ENCODE measurements at places on chromosomes 6 and 20.

- DNase-seq, result no peak
Observed at GRCh38 chr6:118752803-118753202, 101.4 kb upstream of the CEP85L start.

GRCh38 chr20:34629904-34630303 lies 47.0 kb downstream of the PIGU start:
- no peak for DNase-seq

- peak; percentile 36 for DNase-seq
Observed at GRCh38 chr6:142155895-142156757, 9.1 kb downstream of the VTA1 start.

DNA sequence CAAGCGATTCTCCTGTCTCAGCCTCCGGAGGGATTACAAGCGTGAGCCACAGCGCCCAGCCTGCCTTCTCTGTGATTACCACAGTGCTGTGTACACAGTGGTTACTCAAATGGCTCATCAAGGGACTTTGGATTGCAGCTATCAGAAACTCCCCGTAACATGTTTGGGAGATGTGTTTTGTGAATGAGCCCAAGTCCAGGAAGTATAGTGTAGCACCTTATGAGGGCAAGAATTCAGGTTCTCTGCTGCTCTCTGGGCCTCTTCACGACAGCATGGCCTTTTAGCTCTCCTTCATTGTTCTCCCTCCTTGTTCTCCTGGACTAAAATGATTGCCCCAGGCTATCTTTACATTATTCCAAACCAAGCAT lies 34.1 kb upstream of the RPL7L1 start:
- DNase-seq, result no peak

GRCh38 chr6:33108307-33108706 lies 32.5 kb downstream of the HLA-DPB1 start:
- DNase-seq, result no peak

- DNase-seq, result no peak
Observed at GRCh38 chr6:63245420-63245819, 34.2 kb downstream of the FKBP1C start.

DNA sequence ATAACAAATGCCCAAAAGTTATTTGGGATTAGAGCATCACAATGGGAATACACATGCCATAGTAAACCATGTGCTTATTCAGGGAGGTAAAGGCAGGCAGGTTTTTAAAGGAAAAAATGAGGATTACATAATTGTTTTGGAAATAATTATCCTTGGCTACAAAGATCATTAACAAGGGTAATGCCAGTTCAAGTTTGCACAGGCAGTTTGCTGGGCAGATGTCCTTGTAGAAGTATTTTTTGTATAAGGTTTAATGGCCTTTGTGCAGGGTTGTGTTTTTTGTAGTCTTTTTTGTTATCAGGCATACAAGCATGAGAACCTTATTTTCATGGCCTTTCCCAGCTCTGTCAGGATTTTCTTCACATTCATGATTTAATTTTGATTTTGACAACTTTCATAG lies 24.7 kb downstream of the FBXO9 start:
- DNase-seq, result no peak

GRCh38 chr6:157982102-157982562 lies 469 bp downstream of the SYNJ2 start:
- peak; percentile 27 for DNase-seq

- DNase-seq, result no peak
Observed at GRCh38 chr6:142187209-142187608, 40.1 kb downstream of the VTA1 start.

DNA sequence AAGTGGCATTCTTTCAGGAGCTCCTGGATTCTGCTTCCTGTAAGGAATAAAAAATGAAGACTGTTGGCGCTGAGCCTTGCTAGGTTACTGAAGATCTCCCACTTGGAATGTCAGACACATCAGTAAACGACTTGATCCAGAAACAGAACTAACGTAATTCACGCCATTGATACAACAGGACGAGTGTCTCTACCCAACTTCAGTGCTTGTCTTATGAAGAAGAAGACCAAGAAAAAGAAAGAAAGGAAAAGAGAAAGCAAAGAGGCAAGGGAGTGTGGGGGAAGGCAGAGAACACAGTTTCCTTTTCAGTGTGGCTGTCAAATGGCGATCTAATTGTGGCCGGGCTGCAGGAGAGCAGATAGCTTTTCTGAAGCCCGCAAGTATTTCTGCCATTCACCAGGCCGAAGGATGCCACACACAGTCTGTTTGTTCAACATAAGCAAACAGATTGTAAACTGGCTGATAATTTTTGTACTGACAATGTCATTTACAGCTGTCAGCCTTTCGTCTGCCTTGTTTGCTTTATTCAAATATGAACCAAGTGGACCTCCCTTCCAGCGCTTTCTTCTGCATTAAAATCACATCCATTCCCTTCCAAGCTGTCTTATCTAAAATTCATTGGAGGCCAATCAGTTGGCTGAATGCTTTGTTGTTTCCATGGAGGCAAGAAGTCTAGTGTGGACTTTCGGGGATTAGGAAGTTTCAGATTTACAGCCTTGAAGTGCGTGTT lies 180.6 kb downstream of the FOXA2 start:
- DNase-seq, result no peak

DNA sequence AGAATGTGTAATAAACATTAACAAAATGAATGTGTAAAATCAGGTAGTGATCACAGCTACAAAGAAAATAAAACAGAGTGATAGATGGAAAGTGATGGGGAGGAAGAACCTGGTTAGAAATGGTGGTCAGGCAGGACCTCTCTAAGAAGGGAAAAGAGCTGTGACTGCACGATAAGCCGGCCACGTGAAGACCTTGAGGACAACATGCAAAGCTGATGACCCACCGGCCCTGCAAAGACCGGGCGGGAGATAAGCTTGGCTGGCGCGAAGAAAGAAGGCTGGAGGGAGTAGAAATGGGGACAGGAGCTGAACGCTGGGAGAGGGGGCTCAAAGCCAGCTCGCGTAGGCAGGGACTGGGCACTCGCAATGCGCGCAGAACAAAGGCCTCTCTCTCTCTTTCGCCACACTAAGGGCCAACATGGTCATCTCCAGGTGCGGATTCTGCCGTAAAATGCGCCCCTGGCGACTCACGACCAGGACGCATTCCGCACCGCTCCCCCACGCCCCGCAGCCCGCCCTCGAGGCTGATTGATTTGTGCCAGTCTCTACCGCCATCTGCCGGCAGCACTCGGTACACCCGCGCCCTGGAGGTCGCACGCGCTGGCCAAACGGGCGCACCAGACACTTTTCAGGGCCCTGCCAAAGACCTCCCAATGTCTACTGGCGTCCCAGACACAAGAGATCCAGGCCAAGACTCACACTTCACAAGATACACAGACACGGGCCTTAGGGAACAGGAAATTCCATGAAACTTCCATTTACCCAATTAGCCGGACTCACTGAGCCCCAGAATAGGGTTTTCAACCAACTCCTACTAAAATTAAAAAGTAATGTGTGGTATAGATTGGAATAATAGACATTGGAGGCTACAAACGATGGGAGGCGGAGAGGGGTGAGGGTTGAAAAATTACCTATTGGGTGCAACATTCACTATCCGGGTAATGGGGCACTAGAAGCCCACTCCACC lies 9.4 kb downstream of the DEFB132 start:
- peak; percentile 78 for DNase-seq

DNA sequence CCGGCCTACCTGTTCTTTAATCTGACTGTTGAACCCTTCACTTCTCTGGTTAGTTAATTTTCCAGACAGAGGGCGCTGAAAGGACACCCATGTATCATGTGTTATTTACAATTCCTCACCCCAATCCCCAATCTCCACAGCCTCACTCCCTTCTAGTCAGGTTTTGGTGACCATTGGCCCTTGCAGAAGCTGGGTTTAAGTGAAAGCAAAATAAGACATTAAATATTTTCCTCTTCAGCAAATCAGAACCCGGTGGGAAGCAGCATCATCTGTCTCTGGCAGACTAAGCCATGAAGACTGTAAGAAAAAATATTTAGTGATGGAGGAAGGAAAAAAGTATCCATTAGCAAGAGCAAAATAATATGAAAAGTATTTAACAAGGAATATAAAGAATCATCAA lies 9.4 kb upstream of the HLA-DQA1 start:
- DNase-seq, result no peak

DNA sequence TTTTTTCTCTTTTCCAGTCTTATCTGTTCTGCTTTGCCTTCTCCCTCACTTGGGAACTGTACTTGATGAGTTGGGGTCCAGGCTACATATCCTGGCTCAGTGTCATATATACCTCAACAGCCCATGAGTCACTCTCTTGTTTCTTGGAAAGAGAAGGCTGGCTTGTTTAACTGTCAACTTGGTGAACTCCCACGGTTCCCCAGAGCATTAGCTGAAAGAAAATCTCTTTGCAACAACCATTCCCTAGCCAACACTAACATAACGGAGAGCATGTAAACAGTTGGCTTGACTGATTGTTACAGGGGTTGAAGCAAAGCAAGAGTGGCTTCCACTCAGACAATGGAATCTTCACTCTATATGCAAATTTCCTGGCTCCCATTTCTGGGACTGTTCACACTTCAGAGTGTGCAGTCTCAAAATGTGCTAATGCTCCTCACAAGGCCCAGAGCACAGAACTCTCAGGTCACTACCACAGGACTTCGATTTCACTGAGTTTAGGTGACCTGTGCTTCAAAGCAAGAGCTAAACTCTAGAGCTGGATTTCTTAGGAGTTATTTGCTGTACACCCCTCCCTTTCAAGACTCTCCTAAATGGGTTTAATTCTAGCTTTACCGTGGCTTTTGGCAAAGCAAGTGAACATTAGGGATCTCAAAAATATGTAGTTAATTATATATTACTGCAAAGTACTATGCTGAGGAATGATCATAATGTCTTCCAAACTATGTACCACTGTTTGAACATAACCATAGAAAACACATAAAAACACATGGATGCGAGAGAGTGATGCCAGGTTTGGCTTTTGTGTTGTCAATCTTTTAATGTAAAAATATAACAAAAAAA lies 609.8 kb downstream of the RFPL4B start:
- no peak for DNase-seq

GRCh38 chr6:164163239-164163638 lies 748.7 kb downstream of the QKI start:
- DNase-seq, result no peak

GRCh38 chr6:32045811-32046449 lies 7.7 kb downstream of the CYP21A2 start:
- no peak for DNase-seq

- DNase-seq, result no peak
Observed at GRCh38 chr20:49705358-49705757, 8.3 kb downstream of the B4GALT5 start.

GRCh38 chr6:37323580-37323979 lies 30.2 kb upstream of the RNF8 start:
- no peak for DNase-seq

GRCh38 chr6:41063884-41064285 lies 8.3 kb downstream of the OARD1 start:
- DNase-seq, result no peak

- DNase-seq, result no peak
Observed at GRCh38 chr6:85355816-85356215, 94.1 kb upstream of the NT5E start.

GRCh38 chr6:733431-734219 lies 40.7 kb upstream of the EXOC2 start:
- DNase-seq, result no peak

DNA sequence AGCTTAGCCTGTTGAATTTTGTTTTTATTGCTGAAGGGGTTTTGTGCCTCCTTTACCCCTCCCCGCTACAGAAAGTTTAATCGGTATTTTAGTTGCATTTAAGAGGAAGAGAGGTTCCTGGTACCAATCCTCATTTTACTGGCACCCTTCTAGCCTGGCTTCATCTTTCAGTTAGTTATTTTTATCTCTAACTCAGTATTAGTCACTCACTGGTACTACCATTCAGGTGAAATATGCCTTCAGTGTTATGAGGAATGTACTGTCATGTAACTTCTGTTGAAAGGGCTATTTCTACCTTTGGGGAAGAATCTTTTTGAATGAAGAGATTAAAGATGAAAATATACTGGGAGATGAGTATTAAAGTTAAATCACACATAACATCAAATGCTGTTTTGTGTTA lies 211.8 kb downstream of the CDKAL1 start:
- no peak for DNase-seq

DNA sequence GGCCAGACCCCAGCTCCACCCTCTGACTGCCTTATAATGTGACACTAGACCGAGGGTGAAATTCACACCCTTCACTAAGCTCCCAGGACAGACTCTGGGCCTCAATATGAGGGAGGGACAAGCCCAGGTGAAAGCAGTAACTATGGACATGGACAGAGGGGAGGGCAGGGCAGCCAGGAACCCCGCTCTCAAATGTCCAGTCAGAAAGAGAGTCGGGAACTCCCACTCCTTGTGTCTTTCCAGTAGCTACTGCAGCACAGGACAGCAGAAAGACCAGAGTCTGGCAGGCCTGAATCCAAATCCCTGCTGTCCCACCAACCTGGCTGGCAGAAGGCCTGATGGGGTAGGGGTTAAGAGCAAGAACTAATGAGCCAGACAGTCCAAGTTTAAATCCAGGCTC lies 6.4 kb downstream of the C20orf96 start:
- DNase-seq, result no peak

DNA sequence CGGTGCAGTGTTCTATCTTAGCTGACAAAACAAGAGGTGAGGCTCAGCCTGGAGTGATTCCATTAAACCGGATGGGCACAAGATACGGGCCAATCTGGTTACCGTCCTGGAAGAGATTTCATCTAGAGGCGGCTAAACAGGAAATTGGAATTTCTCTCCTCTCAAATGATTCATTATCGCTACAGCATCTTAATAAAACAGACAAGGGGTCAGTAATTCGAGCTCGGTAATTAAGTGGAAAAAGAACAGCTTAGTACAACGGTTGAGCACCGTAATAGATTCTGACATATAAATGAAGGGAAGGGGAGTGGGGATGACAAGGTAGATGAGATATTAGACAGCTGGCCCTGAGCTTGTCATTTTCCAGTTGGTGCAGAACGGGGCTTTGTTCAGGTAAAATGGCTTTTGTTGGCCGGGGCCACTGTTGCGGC lies 137.2 kb downstream of the EDN3 start:
- no peak for DNase-seq

DNA sequence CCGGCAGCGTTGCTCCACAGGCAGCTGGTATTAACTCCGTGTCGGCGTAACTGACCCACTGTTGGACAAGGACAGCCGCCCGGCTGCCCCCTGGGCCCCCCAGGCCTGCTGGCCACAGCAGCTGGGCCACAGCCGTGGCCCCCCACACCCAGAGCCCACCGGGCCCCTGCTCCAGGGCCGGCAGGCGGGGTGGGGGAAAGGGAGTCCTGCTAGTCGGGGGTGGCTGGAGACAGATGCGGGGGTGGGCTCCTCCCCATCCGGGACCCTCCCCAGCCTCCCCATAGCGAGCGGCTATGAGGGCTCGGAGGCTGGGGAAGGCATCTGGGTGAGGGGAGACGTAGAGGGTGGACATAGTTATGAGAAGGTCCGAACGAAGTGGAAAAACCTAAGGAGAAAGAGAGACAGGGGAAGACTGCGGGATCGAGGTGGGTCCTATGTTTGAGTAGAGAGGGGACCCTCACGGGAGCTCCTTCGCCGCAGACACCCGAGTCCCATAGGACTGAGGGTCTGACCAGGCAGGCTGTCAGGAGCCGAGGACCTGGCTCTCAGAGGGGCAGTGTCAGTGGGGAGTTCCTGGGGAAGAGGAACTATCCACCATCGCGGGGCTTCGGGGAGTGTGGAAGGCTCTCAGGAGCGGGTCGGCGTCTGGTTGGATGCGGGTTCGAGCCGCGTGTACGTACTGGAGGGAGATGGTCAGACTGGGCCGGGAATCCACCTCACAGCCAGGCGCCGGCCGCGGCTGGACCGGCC lies 511 bp downstream of the VARS1 start:
- DNase-seq, result no peak

GRCh38 chr20:18738055-18738454 lies 75.5 kb upstream of the SCP2D1 start:
- DNase-seq, result peak; percentile 80

- DNase-seq, result peak; percentile 37
Observed at GRCh38 chr6:99821164-99821563, 172.9 kb downstream of the MCHR2 start.
